ENCODE measurements at places on chromosomes 13 and 19.
A peak's percentile ranks its signal among the peaks of the same experiment; 100 is the strongest.

DNA sequence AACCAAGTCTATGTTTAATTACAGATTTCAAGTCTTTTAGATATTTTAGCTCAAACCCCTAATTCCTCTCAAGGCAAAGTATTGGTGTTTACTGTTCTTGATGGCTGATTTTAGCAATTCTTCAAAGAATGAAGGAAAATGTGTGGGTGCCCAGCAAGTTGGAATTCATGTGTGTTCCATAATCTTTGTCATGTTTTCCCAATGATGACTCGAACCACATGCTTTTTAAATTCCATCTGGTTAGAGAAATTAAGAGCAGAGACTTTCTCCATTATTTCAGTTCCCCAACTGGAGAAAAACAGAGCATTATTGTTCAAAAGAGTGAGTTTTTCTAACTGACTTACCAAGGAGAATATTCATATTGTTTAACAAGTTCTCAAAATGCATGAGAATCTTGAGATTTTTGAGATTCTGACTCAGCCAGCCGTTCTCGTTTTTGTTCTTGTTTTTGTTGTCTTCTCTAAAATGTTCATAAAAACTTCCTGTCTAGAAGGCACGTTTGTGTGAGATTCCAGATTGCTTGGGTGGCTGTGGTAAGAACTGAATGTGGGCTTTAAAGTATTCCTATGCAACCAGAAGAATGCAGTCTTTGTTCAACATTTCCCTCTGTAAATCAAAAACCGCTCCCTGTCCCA, 404.7 kb downstream of the IRS2 start:
- DNase-seq: no peak

- no peak for DNase-seq
Observed at GRCh38 chr13:85879014-85879413, 79.8 kb upstream of the SLITRK6 start.

DNA sequence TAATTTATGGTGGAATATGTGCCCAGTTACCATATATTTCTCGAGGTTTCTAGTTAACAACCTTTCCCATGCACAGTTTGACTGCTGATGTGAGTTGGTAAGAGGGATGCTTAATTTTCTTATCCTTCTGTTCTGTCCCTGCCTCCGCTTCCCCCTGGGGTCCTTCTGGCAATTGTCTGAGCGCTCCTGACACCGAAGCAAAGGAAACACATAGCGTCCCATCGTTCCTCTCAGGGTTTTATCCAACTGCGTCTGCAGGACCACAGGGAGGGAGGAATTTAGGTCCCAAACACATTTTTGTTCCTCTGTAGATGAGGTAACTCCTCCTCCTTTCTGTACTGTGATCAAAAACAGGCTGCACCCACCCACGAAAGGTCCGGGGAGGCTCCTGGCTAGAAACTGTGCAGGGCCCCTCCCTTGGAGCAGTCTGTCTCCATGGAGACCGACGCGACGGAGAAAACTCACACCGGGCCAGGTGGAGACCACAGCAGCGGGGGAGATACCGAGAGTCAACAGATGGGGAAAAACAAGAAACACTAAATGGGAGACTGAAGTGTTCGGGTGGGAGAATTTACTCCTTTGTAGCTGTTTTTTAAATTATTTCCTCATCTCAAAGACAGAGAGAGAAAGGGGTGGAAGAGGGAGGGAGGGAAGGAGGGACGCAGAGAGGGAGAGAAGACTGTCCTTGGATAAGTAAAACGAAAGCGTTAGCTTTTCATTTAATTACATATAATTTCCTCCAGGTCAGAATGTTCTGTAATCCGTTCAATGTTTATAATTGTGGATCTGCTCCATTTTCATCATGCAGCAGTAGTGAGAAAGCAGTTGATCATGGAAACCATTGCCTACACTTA, 191.8 kb upstream of the NBEA start:
- DNase-seq: no peak

DNA sequence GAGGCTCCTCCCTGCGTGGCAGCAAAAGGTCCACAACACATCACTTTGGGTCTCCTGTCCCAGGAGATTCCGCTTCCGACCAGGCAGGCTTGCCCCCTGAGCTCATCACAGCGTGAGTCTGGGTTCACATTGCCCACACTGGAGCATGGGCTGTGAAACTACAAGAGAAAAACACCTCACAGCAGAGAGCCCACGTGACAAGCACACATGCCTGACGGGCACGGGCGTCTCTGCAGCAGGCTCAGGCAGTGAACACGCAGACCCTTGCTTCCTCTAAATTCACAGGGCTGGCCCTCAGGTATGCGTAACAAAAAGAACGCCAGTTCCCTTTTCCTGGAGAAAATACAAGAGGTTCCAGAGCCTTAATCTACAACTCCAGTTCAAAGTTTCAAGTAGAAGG, 41.9 kb downstream of the RASA3 start:
- no peak for DNase-seq

DNA sequence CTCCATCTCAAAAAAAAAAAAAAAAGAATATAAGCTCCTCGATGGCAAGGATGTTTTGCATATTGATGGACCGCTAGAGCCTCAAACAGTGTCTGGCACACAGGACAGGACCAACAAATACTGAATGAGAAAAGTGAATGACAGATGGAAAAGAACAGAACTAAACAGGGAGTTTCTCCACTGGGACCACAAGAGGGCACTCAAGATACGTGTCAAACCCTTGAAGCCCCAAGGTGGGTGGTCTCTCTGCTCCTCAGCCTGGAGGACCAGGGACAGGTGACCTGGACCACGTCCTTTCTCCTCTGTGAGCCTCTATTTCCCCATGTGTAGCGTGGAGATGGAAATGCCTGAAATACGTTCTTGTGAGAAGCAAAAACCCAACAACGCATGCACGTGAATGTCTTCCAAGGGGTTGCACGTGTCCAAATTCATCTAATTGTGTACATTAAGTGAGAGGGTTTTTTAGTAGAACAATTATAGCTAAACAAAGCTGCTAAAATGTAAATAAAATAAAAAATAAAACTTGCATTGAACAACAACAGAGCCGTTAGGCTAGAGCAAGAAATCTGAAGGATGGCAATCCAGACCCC, 5.7 kb upstream of the CDC42EP5 start:
- peak; percentile 62 for DNase-seq

DNA sequence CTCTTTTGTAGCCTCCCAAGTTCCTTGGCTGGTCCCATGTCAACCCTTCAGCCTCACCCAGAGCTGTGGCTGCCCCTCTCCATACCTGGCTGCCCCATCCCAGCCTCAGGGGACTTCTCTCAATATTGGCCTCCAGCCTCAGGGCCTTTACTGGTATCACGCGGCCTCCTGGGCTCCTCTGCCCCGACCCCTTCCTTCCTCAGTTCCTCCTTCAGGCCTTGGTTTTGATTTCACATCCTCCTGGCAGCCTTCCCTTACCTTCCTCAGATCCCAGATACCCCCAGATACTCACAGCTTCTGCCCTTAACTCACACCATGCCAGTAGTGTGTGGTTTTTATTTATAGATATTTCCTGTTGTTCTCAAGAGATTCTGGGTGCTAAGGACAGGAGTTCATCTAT, 12.8 kb upstream of the SCN1B start:
- DNase-seq: no peak

DNA sequence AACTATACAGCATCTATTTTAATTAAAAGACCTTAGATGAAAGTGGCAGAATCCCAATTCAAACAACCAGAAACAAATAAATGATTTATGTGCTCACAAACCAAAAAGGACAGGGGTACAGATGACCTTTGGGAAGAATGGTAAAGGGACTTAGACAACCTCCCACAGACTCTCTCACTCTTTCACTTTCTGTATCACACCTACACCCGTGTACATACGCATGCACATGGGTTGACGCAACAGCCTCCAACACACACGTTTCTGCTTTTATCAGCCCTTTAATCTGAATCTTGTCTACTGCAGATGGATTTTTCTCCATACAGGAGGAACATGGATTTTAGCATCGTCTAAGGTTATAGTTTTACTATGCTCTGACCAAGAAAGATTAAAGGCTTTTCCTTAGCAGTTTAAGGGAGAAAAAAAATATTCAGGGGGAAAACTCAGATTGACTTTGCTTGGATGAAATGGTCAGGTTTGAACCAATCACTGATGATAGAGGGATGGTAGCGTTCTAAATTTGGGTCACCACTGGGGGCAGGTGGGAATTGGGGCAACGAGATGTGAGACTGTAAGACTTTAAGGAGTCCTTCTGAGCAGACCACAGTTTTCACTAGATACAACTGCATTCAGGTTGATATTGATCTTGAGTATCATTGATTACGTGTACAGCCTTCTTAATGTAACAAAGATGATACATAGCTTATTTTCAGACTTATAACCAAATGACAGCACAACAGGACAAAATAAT, 166.1 kb downstream of the ITGBL1 start:
- DNase-seq: no peak

DNA sequence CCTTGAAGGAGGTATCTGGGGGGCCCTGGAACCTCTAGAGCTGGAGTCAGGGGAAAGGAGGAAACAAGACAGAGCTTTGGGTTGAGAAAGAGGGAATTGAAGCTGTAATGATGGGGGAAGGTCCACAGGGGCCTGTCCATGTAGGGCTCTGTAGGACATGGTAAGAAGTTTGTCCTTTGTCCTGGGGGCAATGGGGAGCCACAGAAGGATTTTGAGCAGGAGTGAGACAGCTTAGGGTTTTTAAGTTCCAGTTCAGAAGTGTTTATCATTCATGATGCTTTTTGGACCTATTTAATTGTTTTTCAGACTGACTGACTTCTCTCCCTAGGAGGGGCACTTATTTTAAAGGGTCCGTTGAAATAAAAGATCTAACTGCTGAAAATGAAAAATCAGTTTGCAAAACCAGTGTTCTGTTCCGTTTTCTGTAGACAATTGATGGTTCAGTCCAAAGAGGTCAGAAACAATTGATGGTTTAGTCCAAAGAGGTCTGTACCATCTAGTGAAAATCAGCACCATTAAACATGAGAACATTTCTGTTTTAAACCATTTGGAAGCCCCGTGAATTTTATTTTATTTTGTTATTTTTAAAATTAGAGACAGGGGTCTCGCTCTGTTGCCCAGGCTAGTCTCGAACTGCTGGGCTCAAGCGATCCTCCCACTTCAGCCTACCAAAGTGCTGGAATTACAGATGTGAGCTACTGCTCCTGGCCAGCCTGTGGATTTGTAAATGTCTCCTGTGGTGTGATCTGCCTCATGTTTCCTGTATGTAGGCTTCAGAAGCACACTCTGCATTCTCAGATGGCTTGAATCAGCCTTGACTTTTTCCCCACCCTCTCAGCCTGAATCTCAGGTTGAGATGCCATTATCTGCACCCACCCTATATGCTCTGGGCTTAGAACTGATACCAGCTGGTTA, 8.4 kb downstream of the PLD3 start:
- DNase-seq: no peak

DNA sequence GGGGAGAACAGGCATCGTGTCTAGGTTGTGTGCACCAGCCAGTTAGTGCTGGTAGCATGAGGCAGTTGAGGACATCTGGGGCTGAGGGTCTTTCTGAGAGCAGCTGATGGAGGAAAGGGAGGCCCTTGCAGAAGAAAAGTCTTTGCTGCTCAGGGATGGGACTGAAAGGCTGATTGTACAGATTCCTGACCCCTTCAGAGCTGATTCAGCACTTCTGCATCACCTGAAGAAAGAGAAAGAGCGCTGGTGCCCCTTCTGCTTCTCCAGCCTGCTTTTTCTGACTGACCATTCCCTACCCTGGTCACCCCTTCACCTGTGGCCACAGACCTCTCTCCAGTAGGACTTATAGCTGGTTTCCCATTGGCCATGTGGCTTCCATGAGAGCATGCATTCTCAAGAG, 476.2 kb downstream of the TSHZ3 start:
- no peak for DNase-seq

DNA sequence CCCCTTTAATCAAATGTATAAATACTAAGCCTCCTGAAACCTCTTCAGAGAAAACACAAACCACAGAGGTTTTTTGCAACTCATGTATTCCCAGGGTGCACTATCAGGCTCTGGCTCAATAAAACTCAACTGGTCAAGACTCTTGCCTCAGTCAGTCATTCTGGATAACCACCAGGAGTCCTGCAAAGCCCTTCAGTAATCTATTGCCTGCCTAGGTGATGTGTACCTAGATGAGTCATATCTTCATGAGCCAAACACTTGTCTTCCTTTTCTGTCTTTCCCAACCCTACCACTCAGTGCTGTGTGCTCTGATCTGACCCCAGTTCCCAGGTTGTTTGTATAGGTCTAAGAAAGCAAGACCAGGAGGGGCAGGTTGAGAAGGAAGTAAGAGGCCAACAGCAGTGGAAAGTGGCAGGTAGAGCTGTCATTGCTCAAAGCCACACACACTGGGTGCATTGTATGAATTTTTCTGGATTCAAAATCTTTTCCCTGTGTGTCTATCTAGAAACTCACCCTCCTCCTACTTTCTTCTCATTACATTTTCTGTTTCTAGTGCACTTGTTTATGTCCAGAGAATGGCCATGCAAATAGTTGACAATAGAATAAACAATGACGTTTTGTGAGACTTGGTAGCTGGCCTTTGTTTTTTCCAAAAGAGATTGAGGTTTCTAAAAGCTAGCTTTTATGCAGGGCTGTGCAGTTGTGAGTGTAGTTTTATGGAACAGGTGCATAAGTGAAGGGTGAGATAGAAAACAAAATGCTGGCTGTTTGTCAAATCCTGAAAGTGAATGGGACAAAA, 48.1 kb downstream of the PSG1 start:
- no peak for DNase-seq

DNA sequence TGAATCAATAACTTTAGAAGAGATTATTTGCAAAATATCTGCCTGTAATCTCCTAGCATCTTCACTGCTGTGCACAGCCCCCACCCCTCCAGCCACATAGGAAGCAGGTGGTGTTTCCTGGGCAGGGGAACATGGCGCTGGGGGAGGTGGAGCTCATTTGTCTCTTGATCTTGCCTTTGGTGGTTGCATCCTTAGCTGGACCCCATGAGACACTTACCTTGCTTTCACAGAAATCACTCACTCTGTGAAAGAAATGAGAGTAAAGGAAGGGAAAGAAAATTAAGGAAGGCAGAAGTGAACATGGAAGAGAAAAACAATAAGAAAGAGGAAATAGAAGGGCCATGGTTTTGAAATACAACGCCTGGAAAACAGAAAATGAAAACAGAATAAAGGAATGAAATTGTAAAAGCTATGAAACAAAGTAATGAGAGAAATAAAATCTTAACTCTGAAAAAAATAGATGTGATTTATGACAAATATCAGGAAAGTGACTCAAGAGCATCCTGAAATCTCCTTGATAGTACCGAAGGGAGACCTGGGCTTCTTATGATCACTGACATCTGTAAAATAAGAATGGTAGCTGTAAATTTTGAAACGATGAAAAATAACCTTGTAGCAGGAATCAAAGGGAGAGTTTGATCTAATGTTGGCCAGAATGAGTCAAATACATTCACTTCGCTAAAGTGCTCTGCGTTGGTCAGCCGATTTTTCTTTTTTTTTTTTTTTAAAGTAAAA, 17.2 kb upstream of the RNASEH2B start:
- no peak for DNase-seq

DNA sequence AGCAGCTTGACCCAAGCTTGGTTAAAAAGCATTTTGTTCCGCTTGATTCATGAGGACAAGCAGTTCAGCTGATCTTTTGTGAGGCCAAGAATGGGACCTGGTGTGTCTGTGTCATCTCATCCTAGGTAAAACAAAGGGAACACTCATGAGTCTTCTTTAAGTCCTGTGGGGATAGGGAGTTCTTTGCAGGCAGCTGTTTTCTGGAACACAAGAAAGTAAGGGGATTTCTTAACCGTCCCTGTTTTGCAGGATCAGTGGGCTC, 134.5 kb upstream of the TMTC4 start:
- DNase-seq: no peak

- DNase-seq: no peak
Observed at GRCh38 chr13:50365408-50366391, 350.5 kb downstream of the KCNRG start.
